ENCODE measurements at places on chromosomes 5 and 9.

DNA sequence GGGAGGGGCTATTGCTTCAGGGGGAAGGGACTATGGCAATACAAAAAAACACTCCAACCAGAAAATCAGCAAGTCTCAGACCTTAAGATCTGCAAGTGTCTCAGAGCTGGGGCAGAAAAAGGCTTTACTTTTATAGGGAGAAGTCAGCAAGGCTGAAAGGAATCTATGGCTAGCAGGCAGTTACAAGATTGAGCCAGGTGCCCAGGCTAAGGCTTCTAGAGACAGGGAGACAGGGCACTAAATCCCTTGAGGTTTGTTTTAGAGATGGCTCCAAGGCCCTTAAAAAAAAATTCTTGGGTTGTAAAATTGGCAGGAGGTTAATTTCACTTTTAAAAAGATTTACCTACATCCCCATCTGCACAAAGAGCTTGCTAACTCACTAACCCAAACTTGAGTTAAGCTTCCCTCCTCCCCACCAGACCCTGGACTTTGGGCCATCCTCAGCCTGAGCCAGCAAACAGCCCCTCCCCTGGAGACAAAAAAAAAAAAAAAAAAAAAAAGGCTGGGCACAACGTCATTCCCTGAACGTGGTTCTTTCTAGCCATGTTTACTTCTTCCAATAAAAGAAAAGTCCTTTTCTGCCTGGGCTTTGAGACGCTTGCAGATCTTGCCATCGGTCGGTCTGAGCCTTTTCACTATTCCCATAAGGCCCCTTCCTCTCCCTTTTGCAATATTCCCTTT, 17.9 kb downstream of the NIPAL4 start:
- no peak for DNase-seq

- no peak for DNase-seq
These were observed 44.4 kb downstream of the MAP1B start for GRCh38 chr5:72151646-72152045.

GRCh38 chr5:45604092-45604491, 92.1 kb downstream of the HCN1 start:
- DNase-seq = no peak

- DNase-seq = no peak
These were observed 337.8 kb upstream of the PAPPA start for GRCh38 chr9:115815786-115816185.

- DNase-seq = no peak
These were observed 816 bp downstream of the RBM18 start for GRCh38 chr9:122263699-122264349.

DNA sequence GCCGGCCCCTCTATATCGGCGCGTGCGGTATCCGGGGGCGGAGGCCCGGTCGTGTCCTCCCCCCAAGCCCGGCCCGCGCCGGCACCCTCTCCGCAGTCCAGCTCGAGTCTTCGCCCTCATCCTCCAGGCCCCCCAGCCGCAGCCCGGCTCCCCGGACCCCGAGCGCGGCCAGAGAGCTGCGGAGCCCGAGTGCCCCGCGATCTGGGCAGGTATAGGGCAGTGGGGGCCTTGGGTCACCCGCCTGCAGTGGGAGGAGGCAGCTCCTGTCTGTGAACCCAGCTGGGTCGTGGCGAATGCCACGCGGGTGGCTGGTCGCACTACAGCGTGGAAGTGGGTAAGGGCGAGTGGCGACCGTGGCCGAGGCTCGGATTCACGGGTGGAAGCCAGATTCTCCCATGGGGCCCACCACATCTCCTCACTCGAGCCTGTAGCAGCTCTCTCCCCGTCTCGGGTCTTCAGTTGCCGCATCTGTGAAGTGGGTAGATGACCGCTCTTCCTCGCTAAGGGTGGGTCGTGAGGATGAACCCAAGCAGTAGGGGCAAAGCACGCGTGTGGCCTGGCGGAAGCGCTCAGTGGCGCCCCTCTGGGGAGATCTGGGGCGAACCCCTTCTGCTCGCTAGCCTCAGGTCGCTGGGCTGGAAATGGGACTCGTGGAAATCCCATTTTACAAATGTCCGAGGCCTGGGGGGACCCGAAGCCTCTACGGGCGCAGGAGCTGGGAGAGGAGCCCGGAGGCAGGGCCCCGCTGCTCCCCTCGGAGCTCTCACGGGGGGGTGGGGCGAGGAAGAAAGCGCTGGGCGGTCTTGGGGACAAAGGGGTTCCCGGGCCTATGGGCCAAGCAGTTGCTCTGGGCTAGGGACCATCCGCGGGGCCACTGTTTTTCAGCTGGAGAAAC, 1.9 kb downstream of the NR5A1 start:
- DNase-seq = no peak

GRCh38 chr5:7372399-7372798, 23.5 kb upstream of the ADCY2 start:
- DNase-seq = no peak

DNA sequence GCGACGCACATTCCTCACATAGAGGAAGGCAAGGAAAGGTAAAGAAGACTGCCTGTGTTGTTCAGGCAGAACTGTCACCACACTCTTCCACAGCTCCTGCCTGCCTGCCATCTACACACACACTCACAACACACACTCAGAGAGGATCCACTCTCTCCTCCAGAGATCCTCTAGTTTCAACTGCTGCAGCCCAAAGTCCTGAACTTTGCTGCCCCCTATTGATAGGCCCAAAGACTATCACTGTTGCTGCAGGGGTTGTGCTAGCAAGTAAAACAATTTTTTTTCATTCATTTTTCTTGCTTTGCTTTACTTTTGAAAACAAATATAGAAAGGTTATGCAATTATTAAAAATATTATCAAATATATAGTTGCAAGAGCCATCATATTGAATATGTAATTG, 5.9 kb upstream of the CFAP90 start:
- DNase-seq = no peak

GRCh38 chr9:17481565-17481964, 97.3 kb upstream of the SH3GL2 start:
- no peak for DNase-seq

All from DMS 273 treated with DMSO at 0.1 percent for 48 hours (cell line).